ENCODE measurements at places on chromosomes 16 and 17.

GRCh38 chr17:42900460-42901331, at the start of gene G6PC1:
Gene G6PC1, plus strand, starts transcription at chr17:42900799. Its CDS starts 78 bp downstream, at chr17:42900877.
- no peak for DNase-seq

GRCh38 chr16:25586826-25587225, 104.9 kb upstream of the HS3ST4 start:
- no peak for DNase-seq

GRCh38 chr17:41666708-41667279, 21.9 kb upstream of the EIF1 start:
- DNase-seq = no peak

GRCh38 chr17:2871205-2871604, 75.0 kb downstream of the RAP1GAP2 start:
- no peak for DNase-seq

DNA sequence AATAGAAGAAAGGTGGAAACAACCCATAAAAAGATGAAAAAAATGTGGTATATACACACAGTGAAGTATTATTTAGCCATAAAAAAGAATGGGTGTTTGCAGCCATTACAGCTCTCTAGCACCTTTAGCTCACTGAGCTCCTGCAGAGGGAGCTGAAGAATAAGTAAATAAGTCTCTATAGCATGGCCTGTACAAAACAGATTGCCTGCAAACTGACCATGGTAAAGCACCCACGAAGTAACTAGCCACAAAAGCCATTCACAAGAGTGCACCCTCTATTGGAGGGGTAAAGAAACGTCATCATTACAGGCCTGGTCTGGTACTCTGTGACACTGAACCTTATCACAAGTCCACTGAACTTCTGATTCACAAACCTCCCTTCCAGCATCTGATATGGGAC, 76.3 kb downstream of the USP32 start:
- DNase-seq = no peak

- no peak for DNase-seq
Observed at GRCh38 chr17:20256144-20256543, 211.2 kb downstream of the LGALS9B start.

DNA sequence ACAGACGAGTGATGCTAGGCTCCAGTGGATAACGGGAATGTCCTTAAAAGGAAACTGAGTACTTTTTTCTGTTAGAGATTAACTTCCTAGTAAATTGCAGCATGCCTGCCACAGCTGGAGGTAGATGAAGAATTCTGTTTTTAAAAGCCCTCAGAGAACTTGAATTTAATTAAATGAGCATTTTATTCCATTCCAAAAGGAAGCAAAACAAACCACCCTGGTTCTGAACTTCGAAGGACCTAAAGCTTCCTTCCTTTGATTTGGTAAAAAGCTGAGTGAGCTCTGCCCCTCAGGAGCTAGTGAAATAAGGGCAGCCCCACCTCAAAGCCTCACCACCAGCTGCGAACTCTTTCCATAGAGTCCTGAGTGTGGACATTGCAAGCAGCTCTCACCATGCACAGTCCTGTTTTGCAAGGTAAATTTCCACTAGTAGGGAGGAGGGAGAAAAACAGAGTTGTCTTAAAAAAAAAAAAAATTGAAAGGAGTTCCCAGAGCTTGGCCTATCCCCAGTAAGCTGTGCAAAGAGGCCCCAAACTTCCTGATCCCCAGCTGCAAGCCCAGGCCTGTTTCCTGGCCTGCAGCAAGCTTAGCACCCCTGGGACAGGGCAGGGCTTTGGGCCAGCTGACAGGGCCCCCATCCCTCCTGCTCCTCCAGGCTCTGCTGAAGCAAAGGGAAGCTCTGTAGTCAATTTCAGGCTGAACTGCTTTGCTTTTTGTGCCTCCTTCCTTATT, 11.2 kb downstream of the CHD9NB start:
- DNase-seq = peak; percentile 16

GRCh38 chr17:70510288-70510687, 341.0 kb downstream of the KCNJ2 start:
- DNase-seq = no peak

DNA sequence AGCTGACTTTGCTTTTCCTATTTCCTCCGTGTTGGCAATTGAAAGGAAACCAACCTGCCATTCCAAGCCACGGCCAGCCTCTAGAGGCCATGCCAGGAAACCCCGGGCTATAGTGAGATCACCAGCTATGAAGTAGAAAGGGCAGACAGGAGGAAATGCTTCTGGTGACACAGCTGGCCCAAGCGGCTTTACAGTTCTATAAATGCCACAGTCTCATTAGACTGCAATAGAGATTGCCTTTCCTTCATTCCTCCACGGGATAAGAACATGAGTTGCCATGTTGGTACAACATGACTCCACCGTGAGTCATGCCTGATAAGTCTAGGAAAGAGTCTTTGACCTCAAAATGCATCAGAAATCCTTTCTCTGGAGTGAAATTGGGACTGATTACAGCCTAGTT, 384.9 kb downstream of the GRIN2A start:
- DNase-seq = no peak

DNA sequence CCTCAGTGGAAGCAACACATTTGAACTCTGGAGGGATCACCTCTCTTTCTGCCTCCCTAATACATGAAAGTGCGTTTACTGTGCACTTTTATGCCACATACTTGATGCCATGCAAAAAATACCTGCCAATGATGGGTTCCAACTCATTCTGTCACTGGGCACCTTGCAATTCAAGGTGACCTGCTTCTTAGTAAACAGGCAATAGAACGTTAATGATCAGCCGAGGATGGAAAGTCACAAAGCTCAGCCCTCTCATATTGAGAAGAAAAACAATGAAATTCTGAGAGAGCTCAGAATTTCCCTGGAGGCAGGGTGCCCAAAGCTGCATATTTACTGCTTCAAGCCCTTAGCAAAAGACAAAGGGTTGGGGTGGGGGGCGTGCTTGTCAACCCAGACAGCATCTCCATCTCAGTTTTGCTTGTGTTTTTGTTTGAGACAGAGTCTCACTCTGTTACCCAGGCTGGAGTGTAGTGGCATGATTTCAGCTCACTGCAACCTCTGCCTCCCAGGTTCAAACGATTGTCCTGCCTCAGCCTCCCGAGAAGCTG, 23.2 kb downstream of the LITAF start:
- DNase-seq = no peak

DNA sequence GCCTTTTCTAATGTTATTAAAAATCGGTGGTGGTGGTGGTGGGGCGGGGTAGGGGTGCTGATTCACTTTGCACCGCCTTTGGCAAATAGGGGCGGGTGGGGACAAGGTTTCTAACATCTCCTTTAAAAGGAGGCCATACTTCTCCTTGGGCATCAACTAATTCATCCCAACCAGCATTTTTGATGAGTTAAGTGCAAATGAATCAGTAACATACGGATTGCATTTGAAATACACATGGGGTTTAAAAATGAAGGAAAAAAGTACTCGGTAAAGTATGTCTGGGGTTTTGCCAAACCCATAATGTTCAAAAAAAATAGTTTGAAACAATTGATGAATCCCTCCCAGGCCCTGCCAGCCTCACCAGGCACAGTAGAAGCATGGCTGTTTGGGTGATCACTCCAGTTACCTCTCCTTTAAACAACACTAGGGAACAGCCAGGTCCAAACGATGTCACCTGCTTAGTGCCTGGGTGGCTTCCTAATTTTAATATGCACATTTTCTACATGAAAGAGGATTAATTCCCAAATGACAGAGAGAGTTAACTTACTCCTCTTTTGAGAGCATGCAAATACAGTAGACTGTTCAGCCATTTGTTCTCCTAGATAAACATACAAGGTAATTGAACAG, 107.2 kb downstream of the ANKFN1 start:
- DNase-seq = peak; percentile 75

DNA sequence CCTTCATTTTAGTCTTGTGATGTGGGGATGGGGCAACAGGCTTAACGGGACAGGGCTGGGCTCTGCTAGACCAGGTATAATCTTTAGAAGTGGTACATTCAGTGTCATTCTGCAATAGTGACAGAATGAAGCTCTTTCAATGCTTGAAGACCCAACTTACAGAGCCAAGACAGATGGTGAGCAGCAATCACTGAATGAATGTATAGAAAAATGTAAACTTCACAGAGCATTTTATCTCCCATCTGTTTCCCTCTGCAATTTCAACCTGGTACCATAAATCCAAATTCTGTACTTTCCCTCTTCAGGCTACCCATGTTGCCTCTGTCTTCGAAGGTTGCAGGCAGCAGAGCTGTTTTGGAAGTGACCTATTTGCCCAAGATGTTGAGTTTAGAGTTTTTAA, 33.5 kb upstream of the GOT2 start:
- no peak for DNase-seq

DNA sequence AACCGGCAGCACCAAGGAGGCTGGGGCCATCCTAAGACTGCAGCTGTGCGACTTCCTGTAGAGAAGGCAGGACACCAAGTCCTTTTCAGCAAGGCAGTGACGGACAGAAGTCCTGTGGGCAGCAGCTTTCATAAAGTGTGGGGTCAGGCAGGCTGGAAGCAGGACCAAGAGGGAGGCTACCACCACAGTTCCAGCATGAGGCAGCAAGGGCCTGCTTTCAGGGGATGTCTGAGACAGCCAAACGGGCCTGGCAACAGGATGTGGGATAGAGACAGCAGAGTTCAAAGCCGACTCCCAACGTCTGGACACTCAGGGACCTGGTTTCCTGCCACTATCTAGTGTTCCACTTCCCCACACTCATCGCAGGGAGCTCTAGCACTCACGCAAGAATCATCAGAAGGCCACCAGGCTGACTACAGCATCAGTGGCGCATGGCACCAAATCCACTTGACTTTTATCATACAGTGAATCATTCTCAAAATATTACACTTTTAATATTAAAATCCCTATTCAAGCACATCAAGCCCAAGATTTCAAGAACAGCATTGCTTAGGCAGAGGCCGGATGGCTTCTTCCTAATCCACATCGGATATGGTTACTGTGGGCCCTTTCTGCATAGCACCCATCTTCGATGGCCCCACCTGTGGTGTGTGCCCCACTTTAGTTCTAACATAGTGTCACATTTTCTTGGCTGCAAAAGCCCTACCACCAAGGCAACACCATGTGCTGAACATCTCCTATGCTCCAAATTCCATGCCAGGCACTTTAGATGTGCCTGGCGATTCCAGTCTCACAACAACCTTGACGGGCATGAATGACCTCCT, 5.2 kb downstream of the USP7 start:
- DNase-seq = no peak

DNA sequence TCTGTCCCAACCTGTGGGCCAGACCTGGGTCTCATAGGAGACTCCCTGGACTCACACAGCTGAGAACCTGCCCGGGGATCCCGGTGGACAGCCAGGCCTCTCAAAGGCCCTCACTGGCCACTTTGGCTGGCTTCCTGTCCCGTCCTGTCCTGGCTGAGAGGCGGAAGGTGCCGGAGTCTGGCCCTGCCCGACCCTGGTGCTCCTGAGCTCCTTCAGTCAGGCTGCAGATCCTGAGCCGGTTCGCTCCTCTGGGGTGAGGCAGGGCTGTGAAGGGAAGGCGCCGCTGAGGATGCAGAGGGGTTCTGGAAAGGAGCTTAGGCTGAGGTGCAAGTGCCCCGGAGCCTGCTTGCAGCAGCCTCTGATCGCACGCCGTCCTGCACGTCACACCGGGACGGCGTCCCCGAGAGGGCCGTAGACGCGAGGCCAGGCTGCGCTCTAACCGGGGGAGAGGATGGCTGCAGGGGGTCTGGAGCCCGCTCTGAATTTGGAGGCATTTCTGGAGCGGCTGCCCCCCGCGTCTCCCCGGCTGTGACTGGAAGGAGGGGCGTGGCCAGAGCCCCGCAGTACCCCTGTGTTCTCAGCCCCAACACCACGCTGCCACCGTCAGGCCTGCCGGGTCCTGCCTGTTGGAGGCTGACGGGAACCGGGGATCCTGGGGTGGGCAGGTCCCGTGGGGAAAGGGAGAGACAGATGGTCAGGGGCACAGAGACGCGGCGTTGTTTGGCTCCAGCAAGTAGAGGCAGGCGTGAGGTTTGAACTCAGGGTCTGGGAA, 4.1 kb downstream of the HGS start:
- no peak for DNase-seq

GRCh38 chr17:7313890-7314718, 1.1 kb downstream of the GPS2 start:
- DNase-seq = no peak

- DNase-seq = no peak
Observed at GRCh38 chr16:2040787-2041522, 6.7 kb downstream of the NTHL1 start.

DNA sequence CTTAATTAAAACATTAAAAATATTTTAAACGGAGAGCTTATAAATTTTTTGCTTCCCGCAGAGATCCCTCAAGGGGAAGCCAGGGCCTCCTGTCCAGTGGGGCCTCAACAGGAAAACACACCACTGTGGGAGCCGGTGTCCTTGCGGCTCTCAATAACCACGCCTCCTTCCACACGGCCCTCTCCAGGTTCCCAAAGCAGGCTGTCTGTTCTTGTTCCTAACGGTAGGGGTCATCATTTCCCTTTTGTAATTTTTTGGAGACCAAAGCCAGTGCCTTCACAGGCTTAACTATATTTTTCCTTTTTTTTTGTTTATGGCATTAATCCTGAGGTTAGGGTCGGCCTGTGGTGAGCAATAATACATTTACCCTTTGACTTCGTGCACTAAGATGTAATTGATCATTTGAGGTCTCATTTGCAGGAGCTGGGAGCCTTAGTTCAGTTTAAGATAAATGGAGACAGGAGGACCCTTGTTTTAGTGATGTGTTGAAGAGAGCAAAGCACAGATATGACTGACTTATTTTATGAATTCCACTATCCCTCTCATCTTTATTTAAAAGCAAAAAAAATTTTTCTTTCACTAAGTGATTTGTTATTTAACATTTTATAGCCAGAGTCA, 77.5 kb upstream of the N4BP1 start:
- DNase-seq = peak; percentile 25

GRCh38 chr16:20901436-20902112, 1.0 kb downstream of the LYRM1 start:
- no peak for DNase-seq

GRCh38 chr17:60049936-60050335, 28.8 kb downstream of the HEATR6 start:
- no peak for DNase-seq

DNA sequence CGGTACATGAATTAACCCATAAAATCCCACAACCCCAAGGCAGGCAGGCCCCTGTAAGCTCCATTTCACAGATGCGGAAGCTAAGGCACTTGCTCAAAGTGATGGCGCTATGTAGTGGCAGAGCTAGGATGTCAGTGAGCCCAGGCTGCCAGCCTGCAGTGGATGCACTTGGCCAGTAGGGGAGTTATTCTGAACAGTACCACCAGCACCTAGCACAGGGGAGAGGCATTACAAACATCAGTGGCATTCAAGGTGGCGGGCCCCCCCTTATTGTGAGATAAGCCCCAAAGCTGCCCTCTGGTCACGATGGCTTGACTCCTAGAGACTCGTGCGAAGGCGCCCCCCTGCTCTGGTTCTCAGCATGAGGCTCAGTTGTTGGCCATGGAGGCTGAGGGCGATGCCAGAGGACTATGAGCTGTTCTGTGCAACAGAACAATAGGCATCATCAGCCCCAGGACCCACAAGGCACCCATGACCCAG, 33.8 kb downstream of the GTF3C1 start:
- DNase-seq = no peak

DNA sequence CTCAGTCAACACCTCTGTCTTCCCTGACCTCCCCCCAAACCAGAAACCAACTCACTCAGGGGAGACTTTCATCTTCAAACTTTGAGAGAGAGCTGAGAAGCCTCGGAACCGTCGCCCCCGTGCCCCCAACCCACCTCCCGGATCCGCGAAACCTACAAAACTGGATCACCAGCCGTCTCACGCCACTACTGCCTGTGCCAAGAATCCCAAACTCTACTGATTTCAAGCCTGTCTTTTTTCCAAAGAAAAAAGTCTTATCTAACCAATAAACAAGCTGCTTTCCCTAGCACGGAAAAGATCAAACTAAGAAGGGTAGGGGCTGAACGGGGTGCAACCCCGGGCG, 2.0 kb downstream of the AXIN2 start:
- DNase-seq = no peak
